Stimulated activated CD4-positive, alpha-beta T cell treated with anti-CD3 and anti-CD28 coated beads, TNF-alpha, amount 100 ng/mL, for 4 hours (primary cell): ENCODE measurements at places on chromosomes 13 and 19.
A peak's percentile ranks its signal among the peaks of the same experiment; 100 is the strongest.

DNA sequence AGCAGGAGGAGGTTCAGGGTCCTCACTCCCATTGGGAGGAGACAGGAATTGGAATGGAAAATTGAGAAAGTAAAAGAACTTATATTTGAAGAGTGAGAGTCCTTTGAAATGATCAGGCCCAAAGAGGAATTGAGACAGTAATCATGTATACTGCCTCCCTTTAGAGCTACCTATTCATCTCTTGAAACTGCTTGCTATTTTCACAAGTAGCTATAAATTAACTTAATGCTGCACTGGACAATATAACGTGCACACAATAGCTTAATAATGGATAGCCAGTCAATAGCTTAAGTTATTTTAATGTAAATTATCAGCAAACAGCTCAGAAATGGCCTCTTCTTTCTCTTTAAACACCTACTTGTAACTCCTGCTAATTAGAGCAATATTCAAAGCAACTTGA is 46.6 kb upstream of the MYCBP2 start:
- no peak for DNase-seq

GRCh38 chr13:50077431-50077830 is 62.2 kb downstream of the KCNRG start:
- no peak for DNase-seq

DNA sequence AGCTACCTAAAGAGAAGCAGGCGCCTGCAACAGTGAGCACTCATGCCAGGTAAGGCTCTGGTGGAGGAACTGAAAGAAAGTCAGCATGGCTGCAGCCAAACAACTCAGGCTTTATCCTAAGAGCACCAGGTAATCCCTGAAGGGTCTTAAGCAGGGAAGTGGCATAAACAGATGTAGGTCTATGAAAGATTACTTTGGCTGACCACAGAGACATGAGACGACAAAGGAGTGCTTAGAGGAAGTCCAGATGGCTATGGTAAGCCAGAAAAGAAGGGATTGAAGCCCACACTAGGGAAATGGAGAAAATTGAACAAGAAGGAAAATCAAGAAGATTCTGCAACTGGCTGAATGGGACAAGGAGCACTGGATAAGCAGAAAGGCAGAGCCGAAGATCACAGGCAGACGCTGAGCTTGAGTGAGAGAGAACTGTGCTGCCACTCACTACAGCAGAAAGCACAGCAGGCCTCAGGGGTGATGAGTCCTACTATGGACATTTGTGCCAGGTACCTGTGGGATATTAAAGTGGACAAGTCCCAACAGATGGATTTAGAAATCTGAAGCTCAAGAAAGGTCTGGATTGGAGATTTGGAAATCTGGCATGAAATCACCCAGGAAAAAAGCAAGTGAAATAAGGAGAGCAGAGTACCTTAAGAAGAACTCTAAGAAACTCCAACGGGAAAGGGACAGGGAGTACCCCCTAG is 4.2 kb downstream of the RCBTB1 start:
- DNase-seq, result no peak

GRCh38 chr19:10450191-10450852 is 30.0 kb downstream of the PDE4A start:
- DNase-seq, result no peak

DNA sequence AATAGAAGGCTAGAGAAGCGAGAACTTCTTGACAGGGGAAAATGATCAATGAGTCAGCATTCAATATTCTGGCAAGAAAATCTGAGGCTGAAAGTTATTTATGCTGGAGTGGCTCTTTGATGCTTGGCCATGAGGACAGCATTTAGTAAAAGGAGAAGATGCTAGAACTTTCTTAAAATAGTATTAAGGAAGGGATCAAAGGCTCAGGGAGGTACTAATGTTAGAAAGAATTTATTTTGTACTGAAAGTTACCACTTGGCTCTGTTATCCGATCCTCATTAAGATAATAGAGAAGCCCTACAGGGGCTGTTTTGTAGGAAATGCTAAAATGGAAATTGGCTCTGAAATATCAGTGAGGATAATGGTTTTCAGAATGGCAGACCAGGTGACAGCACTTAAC is 1774.6 kb upstream of the PCDH20 start:
- DNase-seq, result no peak

DNA sequence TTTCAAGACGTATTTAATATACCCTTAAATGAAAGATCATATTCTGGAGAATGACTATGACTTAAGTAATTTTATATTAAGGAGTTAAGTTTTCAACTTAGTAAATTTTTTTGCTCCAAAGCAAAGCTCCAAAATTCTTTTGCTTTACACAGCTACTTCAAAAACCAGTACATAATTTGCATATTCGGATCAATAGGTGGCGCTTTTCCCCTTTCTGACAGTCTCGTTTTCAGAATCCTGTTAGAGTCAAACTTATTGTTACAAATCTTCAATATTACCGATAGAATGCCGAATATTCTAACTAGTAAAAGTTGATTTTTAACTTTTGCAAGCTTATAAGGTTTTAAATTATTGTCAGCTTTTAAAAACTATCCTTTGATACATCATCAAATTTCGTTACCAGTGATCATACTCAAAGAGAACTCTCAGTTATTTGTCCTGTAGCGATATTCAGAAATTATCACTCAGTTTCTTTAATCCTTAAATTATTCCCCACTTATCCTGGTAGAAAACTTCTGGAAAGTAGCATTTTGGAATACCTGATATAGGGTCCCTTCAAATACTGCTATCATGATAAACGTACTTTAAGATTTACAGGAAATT is 852.7 kb upstream of the KLHL1 start:
- DNase-seq, result no peak

- DNase-seq, result peak; percentile 50
Observed at GRCh38 chr13:29508130-29508875, 87.2 kb downstream of the SLC7A1 start.

DNA sequence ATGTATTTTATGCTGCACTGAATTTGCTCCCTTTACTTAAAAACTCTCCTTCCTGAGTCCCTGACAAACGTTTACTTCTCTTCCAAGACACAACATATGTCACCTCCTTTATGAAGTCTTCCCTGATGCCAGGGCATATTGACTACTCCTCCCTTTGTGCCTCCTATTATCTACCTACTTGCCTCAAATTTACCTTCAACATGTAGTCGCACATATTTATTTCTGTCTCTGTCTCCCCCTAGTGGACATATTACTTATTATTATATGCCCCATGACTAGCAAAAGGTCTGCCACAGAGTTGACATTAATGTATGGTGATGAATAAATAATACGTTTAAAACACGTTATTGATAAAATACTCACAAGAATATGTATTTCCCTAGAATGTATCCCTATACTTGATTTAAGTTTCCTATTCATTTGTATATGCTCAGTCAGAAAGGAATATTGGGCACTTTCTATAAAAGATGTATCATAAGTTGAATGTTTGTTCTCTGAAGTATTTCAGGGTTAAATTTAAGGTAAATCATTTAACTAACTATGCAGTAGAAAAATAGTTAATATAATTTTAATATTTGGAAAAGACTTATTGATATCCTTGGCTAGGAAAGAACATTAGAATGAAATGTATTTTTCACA is 250.3 kb upstream of the ATXN8OS start:
- DNase-seq, result no peak

DNA sequence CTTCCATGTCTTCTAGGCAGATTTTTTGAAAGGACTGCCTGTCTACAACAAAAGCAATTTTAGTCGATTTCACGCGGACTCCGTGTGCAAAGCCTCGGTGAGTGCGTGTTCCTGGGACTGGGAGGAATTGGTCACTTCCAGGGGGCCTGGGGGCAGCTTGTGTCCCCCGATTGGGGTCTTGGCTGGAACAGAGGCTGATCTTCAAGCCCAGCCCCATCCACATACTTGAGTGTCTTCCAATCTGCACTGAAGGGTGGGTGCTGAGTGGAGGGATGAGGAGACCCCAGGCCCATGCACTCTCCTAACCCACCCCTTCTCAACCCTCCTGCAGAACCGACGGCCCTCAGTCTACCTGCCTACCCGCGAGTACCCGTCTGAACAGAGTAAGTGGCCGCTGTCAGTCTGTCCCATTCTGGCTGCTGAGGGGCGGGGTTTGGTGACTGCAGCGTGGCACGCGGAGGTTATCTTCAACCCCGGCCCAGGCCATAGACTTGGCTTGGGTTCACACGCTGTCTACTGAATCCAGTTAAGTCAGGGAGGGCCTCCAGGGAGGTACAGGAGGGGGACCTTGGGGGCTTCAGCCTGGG is 4.7 kb downstream of the DDA1 start:
- DNase-seq, result no peak

GRCh38 chr19:13930402-13930801 is 7.8 kb downstream of the PODNL1 start:
- DNase-seq, result no peak

- peak; percentile 69 for DNase-seq
Observed at GRCh38 chr19:49301165-49301865, 23.7 kb downstream of the SLC6A16 start.

- no peak for DNase-seq
Observed at GRCh38 chr19:3516675-3517207, 10.6 kb downstream of the FZR1 start.

DNA sequence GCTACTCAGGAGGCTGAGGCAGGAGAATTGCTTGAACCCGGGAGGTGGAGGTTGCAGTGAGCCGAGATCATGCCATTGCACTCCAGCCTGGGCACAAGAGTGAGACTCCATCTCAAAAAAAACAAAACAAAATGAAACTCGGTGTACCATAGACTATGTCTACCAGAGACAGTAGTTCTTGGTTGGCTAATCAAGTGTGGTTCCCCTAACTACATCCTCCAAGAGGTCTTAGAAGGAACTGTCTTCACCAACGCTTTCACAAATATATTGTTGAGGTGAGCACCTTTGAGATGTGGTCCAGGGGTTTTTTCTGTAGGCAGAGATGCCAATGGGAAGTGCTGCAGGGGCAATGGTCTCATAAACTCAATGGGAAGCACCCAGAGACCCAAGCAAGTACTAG is 48.0 kb downstream of the RFC3 start:
- no peak for DNase-seq
